ENCODE measurements at places on chromosomes 7 and 10. TPM values are rescaled to one million over a fixed set of nuclear protein-coding genes. Genes with fewer than 3 reads are reported as not detected.

TUBAL3 gene
- total RNA-seq: 0.34 TPM

THSD7A gene
- 1.7 TPM for total RNA-seq

ADGRA1 gene
- 0.40 TPM for total RNA-seq

TRPV6 gene
- not detected for total RNA-seq

PNLIPRP1 gene
- not detected for total RNA-seq

GCK gene
- not detected for total RNA-seq

FOXP2 gene
- total RNA-seq: not detected
